Progenitor cell of endocrine pancreas (in vitro differentiated cells): ENCODE measurements at places on chromosomes 3 and 15. TPM values are rescaled to one million over a fixed set of nuclear protein-coding genes. Genes with fewer than 3 reads are reported as not detected.

- peaks cover 25% of the 10 kb centered on the region for H3K4me1 ChIP-seq
- H3K36me3 ChIP-seq = peaks cover 9% of the 10 kb centered on the region
- no peak overlapping the region for H3K4me3 ChIP-seq
- DNase-seq = no peak
- no peaks in the 10 kb centered on the region for H3K27me3 ChIP-seq
Measured at GRCh38 chr15:101206176-101206591, 45.7 kb downstream of the CHSY1 start.

DNA sequence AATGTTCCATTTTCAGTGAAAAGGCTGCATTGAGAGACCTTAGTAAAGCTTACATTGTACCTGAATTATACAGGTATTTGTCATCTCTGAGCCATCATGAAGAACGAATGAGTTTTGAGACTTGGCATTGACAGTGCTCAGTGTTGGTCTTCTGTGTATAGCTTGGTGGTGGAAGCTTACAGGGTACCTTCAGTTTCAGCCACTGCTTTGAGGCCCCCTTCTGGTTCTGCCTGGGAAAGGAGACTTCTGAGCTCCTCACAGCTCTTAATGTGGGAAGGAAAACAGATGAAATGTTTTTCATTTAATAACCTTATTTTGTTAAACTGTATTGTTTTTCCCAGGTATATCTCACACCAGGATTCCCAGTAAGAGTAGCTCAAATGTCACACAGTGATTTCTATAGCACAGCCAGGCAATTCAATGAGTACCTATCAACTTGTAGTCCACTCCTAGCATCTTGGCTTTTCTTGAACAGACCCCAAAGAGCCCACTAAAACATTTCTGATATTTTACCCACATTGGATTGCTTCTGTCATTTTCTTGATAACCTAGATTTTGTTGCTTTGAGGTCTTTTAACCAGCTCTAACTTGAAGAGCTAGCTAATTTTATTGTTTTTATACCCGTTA lies 5.6 kb downstream of the SERPINI1 start:
- peaks cover 16% of the 10 kb centered on the region for H3K4me1 ChIP-seq
- peaks cover 1% of the 10 kb centered on the region for H3K36me3 ChIP-seq
- no peak overlapping the region for H3K4me3 ChIP-seq
- H3K27ac ChIP-seq = no peak overlapping the region

- no peak overlapping the region for H3K4me3 ChIP-seq
- no peaks in the 10 kb centered on the region for H3K27me3 ChIP-seq
- H3K36me3 ChIP-seq = peaks cover 1% of the 10 kb centered on the region
Measured at GRCh38 chr3:177065285-177066033, 131.8 kb downstream of the TBL1XR1 start.

DNA sequence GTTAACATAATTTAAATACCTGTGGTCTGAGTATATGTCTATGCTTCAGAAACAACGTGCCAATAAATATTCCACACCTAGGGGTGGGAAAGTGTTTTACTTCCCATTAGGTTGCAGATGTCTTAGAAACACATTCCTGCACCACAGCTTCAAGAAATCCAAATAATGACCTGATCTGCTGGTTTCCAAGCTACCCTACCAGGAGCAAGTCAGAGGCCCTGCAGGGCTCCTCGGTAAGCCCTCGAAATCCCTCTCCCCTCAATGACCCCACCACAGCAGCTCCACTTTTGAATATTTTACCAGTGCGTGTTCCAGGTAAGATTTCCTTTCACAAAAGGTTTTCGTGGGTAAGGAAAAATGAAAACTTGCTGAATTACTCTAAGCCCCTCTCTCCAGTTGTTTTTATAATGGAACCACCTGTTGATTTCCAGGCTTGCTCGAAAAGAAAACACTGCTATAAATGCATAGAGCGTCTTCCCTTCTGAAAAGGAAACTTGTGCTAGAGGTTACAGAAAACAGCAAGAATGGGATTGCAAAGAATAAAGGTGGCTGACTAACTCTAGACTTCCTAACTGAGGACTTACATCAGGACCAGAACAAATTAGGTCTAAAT lies 12.6 kb downstream of the IL12A start:
- no peak overlapping the region for H3K4me3 ChIP-seq
- no peak for DNase-seq
- H3K27ac ChIP-seq = no peak overlapping the region
- H3K4me1 ChIP-seq = peaks cover 5% of the 10 kb centered on the region
- H3K36me3 ChIP-seq = no peaks in the 10 kb centered on the region
- H3K27me3 ChIP-seq = peaks cover 17% of the 10 kb centered on the region

- DNase-seq = no peak
- no peak overlapping the region for H3K27ac ChIP-seq
- no peaks in the 10 kb centered on the region for H3K27me3 ChIP-seq
- H3K36me3 ChIP-seq = peaks cover 23% of the 10 kb centered on the region
- H3K4me3 ChIP-seq = no peak overlapping the region
Measured at GRCh38 chr3:48403533-48404439, 26.1 kb downstream of the PLXNB1 start.

DNA sequence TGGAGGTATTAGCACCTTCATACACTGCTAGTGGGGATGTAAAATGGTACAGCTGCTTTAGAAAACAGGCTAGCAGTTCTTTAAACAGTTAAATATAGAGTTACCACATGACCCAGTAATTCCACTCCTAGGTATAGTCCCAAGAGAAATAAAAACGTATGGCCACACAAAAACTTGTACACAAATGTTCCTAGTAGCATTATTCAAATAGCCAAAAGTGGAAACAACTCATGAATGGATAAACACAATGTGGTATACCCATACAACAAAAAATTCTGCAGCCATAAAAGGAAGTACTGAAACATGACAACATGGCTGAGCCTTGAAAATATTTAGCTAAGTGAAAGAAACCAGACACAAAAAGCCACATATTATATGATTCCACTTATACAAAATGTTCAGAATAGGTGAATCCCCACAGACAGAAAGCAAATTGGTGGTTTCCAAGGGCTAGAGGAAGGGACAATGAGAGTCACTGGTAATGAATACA lies 40.8 kb upstream of the KLF13 start:
- no peak overlapping the region for H3K27ac ChIP-seq
- H3K4me3 ChIP-seq = no peak overlapping the region
- DNase-seq = no peak
- H3K4me1 ChIP-seq = peaks cover under 1% of the 10 kb centered on the region
- peaks cover under 1% of the 10 kb centered on the region for H3K27me3 ChIP-seq

DNA sequence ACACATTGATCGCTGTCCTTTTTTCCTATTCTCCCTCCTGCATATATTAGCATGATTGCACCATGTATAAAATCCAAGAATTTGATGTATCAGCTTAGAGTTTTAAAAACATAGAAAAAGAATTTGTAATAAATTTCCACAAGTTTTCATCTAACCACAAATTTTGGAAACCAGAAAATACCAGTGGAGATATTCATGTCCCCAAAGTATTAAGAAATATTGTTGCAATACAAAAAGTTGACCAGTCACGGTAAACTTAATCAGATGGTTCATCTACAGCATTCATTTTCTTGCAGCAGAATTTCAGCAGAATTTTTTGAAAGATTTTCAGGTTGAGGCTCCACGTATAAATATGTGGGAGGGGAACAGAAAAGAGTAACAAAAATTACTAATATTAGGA lies 500.9 kb upstream of the MDFIC2 start:
- no peak for DNase-seq
- no peaks in the 10 kb centered on the region for H3K36me3 ChIP-seq
- H3K27me3 ChIP-seq = no peaks in the 10 kb centered on the region

DNA sequence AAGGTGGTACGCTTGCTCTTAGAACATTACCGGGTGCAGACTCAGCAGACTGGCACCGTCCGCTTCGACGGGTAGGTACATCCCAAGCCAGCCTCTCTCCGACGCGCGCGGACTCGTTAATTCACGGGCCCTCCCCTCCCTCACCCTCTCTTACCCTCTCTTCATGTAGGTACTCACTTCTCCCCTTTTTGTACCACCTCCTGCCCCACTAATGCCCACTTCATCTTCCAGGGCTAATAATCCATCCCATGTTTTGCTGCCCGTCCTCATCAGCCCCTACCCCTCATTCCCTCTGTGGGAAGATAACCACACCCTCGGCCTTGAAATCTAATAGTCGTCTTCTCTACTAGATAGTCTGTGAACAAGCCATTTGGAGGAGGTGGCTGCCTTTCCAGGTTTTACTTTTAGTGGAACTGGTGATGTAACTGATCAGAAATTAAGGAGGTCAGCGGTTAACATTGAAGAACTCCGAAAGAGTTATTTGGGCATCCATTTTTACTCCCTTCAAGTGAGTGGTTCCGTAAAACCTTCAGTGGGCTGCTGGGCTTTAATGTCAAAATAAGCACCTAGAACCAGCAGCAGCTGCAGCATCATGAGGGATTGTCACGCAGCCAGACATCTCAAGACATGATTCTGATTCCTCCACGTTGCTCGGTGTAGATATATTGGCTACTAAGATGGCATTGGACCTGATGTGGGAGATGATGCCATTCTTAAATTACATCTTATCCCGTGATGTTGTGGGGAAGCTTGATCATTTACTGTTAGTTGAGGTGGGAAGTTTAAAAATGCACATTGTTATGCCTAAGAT lies 1.3 kb downstream of the FEM1B start:
- H3K4me1 ChIP-seq = peaks cover 55% of the 10 kb centered on the region
- H3K4me3 ChIP-seq = peak overlapping the region; percentile 95
- DNase-seq = no peak
- H3K27me3 ChIP-seq = no peaks in the 10 kb centered on the region
- H3K36me3 ChIP-seq = peaks cover 4% of the 10 kb centered on the region
- H3K27ac ChIP-seq = peak overlapping the region; percentile 96

- H3K36me3 ChIP-seq = peaks cover 30% of the 10 kb centered on the region
- no peaks in the 10 kb centered on the region for H3K27me3 ChIP-seq
- H3K4me1 ChIP-seq = peaks cover 24% of the 10 kb centered on the region
- peak overlapping the region; percentile 90 for H3K27ac ChIP-seq
- no peak for DNase-seq
Measured at GRCh38 chr3:48708481-48708889, 8.5 kb downstream of the IP6K2 start.

The GPR149 gene
- not detected in 2 replicates for total RNA-seq

The MAGI1 gene
- 142 and 150 TPM in 2 replicates for total RNA-seq

The CYP8B1 gene
- total RNA-seq = not detected in 2 replicates

The LRRC31 gene
- 0.67 and 1.2 TPM in 2 replicates for total RNA-seq

The PIF1 gene
- 18.9 and 19.6 TPM in 2 replicates for total RNA-seq

The GOLGA8J gene
- total RNA-seq = not detected in 2 replicates

The MRAS gene
- total RNA-seq = 25.1 and 27.7 TPM in 2 replicates

The GOLGA6L7 gene
- not detected in 2 replicates for total RNA-seq
